Left lobe of liver (tissue), 2 donors: ENCODE measurements at places on chromosomes 16 and 17. TPM values are rescaled to one million over a fixed set of nuclear protein-coding genes. Genes with fewer than 3 reads are reported as not detected.

GRCh38 chr16:61820398-61820797, 215.8 kb downstream of the CDH8 start:
- DNase-seq: no peak

DNA sequence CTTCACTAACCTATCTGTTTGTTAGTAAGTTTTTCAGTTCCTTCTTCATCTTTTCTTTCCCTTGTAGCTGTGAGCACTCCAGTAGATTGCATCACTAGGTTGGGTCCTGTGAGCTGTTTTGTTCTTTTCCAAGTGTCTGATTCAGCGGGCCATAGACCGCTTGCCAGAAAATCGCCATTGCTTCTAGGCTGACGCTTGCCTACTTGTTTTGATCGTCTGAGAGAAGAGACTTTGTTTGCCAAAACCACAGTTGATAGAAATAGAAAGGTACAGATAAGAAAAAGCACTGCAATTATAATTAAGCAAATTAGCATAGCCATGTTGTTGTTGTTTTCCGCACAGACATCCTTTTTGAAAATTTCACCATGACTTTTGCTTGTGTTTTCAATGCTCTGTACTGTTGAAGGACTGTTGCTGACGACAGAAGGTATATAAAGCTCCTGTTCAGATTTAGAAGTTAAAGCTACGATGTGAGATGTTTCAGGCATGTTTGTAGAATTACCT, 3.1 kb downstream of the EVI2A start:
- no peak for DNase-seq

DNA sequence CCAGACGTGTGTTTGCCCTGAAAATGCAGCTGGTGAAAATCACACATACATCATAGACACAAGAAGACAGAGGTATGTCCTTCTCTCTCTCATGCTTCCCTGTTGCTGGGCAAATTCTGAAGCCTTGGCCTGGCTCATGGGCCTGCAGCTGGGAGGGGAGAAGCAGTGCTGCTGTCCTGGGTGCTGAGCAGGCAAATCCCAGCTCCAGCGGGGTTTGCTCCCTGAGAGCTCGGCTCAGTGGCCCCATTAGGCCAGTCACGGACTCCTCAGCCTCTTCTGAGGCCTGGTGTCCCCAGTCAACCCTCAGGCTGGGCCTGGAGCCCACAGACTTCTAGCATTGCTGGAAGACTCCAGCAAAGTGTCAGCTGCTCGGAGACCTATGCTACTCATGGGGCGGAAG, 11.7 kb downstream of the RHBDL3 start:
- DNase-seq: no peak

- no peak for DNase-seq
Measured at GRCh38 chr17:3848229-3848835, 2.3 kb upstream of the NCBP3 start.

DNA sequence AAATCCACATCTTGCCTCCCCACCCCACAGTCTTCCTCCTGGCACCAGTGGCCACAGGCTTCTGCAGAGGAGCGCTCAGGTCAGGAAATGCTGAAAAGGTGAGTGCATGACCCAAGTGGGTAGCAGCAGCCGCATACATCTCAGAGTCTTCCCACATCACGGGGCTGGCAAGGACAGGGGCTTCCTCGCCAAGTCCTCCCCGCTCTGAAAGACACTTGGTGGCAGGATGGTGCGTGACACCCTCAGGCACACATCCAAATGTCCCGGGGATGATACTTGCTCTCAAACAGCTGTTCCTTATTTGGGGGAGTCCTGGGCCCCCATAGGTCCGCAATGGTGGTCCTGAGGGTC, 8.8 kb upstream of the SLC16A5 start:
- DNase-seq: no peak

Gene PCGF2
- 4.4 TPM for total RNA-seq

Gene TBC1D28
- total RNA-seq: not detected

- DNase-seq: no peak
Measured at GRCh38 chr17:62981933-62982332, 15.9 kb downstream of the TANC2 start.

- DNase-seq: no peak
Measured at GRCh38 chr16:65808790-65809189, 557.7 kb upstream of the CDH5 start.
